ENCODE measurements at places on chromosomes 5 and 9.

GRCh38 chr5:89983216-89983615, 426.3 kb downstream of the CETN3 start:
- no peak for DNase-seq

GRCh38 chr5:56259002-56259511, 25.9 kb upstream of the ANKRD55 start:
- DNase-seq: peak; percentile 87

GRCh38 chr5:77853353-77853907, 77.3 kb upstream of the TBCA start:
- DNase-seq: no peak

GRCh38 chr5:125152044-125152443, 405.6 kb upstream of the ZNF608 start:
- no peak for DNase-seq

DNA sequence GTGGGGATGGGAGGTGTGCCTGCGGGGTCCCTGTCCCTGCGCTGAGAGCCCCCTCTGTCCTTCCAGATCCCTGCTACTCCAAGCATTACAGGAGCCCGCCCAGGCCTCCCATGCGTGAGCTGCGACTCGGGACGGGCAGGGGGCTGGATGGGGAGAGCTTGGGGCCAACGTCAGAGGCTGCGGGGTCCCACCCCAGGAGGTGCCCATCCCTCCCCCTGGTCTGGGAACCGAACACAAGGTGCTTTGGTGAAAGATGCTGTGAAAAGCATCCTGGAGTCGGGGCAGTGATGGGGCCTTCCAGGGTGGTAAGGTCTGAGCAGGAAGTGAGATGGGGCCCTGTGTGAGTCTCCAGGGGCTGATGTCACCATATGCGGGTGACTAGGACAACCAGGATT, 2.7 kb downstream of the LCN9 start:
- DNase-seq: no peak

- DNase-seq: no peak
Observed at GRCh38 chr5:36105819-36106218, 39.1 kb upstream of the UGT3A2 start.

- DNase-seq: peak; percentile 18
Observed at GRCh38 chr5:53817183-53817582, 256.7 kb downstream of the NDUFS4 start.

- peak; percentile 55 for DNase-seq
Observed at GRCh38 chr5:17219006-17219422, 1.6 kb downstream of the BASP1 start.

DNA sequence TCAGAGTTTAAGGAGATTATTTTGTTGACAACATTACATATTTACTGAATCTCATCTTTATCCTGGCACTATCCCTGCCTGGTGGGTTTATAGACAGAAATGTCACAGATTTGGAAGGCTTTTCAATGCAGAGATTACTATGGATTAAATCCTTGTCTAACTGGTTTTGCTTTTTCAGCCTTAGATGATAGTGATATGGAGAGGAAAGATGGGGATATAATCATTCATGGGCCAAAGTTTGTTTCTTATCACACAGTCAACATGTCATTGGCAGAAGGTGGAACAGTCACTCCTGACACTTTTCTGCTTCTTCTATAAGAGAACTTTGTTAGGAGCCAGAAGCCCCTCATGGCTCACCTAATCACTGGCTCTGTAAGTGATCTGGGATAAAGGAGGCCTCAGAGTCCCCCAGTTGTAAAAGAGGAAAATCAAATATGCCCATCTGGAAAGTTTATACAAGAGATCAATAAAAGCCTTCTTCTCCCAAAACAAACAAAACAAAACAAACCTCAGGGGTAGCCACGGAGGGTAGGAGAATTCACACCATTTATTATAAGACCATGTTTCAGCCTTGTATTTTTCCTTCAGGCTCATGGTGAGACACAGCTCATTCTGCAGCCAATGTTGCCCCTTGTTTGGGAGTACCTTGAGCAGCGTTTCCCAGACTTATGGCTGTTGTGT, 101.2 kb downstream of the PCSK1 start:
- no peak for DNase-seq

GRCh38 chr5:100697970-100698369, 162.8 kb downstream of the FAM174A start:
- DNase-seq: no peak

GRCh38 chr9:114223564-114224246, 68.4 kb downstream of the COL27A1 start:
- DNase-seq: peak; percentile 70

- no peak for DNase-seq
Observed at GRCh38 chr9:85142968-85143367, 473.4 kb downstream of the NTRK2 start.

- DNase-seq: peak; percentile 71
Observed at GRCh38 chr9:84397822-84398221, 57.3 kb upstream of the SLC28A3 start.

GRCh38 chr5:123428521-123429220, 5.5 kb upstream of the CEP120 start:
- DNase-seq: no peak

GRCh38 chr5:171050916-171051315, 189.1 kb downstream of the RANBP17 start:
- DNase-seq: no peak

DNA sequence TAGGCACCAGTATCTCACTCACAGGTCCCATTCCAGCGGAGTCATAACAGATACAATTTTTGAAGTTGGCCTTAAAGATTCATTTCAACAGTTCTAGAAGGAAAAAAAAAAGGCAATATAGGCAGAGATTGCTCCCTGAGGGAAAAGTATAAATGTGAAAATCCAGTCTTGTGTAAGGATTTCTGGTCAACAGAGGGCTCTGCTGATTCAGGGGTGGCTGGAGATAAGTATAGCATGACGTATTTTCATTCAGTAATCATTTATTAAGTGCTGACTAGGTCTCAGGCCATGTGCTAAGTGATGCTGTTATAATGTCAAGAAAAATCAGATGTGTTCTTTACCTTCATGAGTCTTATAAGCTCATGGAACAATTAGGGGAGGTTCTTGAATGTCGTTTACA, 377.3 kb upstream of the MEF2C start:
- peak; percentile 52 for DNase-seq

- DNase-seq: no peak
Observed at GRCh38 chr9:133935328-133936005, 56.7 kb downstream of the VAV2 start.

- DNase-seq: no peak
Observed at GRCh38 chr5:129972465-129973141, 68.3 kb downstream of the CHSY3 start.

DNA sequence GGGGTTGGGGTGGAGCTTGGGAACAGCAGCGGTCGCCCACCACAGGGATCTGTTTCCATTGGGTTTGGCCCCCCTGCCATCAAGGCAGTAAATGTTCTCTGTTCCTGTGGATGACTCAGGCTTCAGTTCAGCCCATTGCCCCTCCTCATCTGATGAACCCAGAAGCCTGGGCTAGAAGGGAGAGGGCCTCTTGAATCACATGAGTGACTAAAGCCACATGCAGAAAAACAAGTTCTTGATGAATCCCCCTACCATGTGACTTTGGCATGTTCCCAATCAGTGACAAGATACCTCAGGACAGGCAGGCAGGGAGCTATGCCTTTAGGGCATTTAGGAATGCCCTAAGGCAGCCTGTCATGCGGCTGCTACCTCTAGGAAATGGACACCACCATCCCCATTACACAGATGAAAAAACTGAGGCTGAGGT, 2.5 kb downstream of the SH3PXD2B start:
- peak; percentile 87 for DNase-seq

- no peak for DNase-seq
Observed at GRCh38 chr9:125970340-125970739, 223.2 kb downstream of the PBX3 start.

GRCh38 chr5:126416266-126416925, 6.8 kb upstream of the GRAMD2B start:
- no peak for DNase-seq

GRCh38 chr5:172076761-172077244, 70.4 kb upstream of the FBXW11 start:
- peak; percentile 43 for DNase-seq

DNA sequence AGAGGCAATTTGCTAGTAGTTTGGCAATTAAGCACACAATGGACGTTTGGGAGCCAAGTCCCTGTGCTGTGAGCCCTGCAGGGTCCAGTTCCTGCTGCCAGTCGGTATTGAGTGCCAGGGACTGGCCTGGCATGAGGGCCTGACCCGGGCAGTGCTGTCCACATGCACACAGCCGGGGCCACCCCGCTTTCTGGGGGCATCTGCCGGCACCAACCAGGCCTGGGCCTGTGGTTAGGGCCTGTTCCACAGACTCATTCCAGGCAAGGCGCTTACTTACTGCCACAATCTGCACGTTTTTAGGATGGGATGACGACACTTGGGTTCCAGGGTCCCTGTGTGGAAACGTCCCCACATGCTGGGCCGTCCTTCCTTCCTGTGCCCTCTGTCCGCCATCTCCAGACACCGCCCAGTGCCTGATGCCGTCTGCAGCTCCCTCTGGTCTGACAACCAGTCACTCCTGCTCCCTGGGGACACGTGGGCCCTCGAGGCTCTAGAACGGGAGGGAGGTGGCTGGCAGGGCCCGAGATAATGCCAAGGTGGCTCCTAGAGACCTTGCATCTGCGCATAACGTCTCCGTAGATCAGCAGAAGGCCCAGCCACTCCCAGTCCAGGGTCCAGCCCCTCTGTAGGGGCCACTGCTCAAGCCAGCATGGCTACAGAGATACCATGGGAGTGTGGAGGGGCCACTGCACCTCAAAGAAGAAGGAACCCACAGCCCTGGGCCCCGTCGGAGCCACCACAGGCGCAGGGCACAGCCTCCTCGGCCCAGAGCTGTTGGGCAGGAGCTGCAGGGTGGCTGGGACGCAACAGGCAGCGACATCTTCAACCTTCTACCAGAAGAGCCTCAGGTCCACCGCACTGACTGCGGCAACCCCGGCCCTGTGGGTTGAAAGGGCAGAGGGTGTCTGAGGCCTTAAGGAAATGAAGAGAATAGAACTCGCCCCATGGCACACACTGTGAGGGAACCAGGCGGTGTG, 24.7 kb downstream of the SLC9A3 start:
- no peak for DNase-seq

DNA sequence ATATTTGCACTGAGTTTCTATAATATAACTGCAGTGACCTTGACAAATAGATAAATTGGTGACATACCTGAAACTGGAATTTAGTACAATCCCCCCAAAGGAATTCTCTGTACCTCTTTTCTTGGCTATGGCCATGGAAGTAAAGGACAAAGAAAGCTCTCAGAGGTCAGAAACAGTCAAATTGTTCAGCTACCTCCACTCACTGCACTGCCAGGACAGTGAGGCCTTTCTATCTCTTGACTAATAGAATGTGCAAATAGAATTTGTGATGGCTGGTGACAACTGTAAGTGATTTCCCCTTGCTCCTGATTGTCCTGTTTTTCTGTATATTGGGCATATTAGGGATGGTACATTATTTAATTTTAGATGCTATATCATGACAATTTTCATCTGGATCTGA, 67.1 kb downstream of the CCDC192 start:
- DNase-seq: no peak

- peak; percentile 92 for DNase-seq
Observed at GRCh38 chr5:54390015-54390414, 65.5 kb upstream of the HSPB3 start.

DNA sequence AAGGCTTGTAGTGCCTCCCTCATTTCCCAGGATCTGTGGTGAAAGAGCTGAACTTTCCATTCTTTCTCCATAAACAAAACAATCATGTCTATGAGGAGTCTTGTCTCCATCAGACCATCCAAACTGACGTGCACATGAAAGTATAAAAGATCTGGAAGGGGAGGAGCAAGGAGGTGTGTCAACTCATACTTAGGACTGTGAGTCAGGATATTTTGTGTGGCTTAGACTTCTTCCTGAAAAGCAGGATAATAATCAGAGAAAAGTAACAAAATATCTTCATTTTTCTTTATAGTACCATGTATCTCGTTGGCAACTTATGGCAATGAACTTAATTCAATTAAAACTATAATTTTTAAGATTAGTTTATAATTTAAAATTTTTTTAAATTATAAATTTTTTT, 96.0 kb upstream of the PRRC1 start:
- DNase-seq: no peak

DNA sequence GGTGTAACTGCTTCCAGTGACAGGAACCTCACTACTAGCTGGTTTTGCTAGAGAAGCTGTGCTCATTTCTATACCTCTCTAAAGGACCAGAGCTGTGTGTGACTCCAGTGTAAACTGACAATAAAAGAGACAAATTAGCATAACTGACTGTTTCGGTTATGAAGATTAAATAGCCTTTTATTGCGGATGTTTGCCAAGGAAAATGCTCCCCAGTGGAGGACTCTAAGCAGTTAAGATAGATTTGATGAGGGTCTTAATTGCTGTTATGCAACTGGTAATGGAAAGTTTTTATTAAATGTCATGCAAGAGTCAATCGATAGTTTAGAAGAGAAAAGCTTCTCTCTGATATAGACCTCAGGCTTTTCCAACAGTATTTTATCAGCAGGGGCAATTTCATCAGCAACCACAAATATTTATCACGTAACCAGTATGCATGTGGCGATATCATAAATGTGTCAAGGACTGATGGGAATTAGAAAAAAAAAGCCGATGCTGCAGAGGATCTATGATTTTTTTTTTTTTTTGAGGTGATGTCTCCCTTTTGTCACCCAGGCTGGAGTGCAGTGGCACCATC, 275.2 kb upstream of the DMAC1 start:
- DNase-seq: no peak

- DNase-seq: no peak
Observed at GRCh38 chr9:104836767-104837166, 72.8 kb downstream of the NIPSNAP3B start.

GRCh38 chr5:33195431-33196165, 245.2 kb upstream of the TARS1 start:
- peak; percentile 38 for DNase-seq

DNA sequence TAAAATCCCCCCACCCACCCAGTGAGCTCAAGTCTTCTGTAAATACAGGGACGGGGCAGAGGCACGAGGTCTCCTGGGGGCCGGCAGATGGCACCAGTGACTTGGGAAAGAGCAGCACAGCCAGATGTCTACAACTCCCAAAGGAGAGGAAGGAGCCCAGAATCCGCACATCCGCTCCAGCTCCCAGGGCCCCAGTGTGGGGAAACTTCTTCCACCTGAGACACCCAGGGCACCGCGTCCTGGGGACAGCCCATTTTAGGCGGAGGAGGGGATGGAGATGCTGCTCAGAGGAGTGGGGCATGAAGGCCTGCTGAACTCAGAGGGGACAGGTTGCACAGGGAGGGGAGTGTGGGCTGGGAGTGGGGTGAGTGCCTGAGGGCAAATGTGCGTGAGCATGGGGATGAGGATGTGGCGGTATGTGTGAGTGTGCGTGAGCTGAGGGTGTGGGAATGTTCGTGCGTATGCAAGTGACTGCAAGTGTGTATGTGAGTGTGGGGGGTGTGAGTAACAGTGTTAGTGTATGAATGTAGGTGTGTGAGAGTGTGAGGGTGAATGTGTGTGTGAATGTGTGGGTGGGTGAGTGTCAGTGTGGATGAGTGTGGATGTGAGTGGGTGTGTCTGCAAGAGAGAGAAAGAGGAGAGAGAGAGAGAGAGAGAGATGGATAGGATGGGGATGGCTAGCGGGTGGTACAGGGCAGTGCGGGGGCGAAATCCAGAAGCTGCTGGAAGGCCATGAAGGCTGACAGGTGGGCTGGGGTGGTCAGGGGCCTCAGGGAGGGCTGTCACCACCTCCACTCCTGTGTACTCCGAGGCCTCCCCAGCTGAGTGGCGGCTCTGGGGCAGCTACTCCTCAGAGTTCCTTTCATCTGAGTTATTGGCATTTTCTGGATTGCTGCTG, 63.5 kb downstream of the DUSP1 start:
- DNase-seq: peak; percentile 90

- DNase-seq: no peak
Observed at GRCh38 chr9:74284581-74285450, 212.3 kb upstream of the RORB start.

GRCh38 chr5:132215329-132215728, 12.3 kb downstream of the P4HA2 start:
- peak; percentile 100 for DNase-seq

- no peak for DNase-seq
Observed at GRCh38 chr5:115930630-115931337, 31.5 kb upstream of the LVRN start.

All from foreskin fibroblast (primary cell).